ENCODE measurements at places on chromosomes 16 and 17.

- no peak for DNase-seq
These were observed 10.4 kb downstream of the IL34 start for GRCh38 chr16:70656712-70657263.

DNA sequence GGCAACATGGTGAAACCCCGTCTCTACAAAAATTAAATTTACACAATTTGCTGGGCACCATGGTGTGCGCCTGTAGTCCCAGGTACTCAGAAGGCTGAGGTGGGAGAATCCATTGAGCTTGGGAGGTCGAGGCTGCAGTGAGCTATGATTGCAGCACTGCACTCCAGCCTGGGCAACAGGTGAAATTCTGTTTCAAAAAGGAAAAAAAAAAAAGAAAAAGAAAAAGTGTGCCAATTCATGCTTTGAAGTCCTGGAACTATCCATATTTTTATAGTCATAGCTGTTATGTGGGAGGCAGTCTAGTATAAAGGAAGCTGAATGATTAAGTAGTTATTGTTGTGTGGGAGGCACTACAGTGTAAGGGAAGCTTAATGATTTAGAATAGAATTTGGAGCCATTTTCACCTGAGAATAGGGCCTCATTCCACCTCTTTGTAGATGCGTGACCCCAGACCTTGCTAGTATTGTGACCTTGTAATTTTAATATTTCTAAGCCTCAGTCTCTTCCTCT, 31.6 kb downstream of the IQCK start:
- no peak for DNase-seq

- no peak for DNase-seq
These were observed 26.3 kb downstream of the GINS3 start for GRCh38 chr16:58418601-58419000.

GRCh38 chr17:69428252-69428980, 13.9 kb downstream of the MAP2K6 start:
- no peak for DNase-seq

DNA sequence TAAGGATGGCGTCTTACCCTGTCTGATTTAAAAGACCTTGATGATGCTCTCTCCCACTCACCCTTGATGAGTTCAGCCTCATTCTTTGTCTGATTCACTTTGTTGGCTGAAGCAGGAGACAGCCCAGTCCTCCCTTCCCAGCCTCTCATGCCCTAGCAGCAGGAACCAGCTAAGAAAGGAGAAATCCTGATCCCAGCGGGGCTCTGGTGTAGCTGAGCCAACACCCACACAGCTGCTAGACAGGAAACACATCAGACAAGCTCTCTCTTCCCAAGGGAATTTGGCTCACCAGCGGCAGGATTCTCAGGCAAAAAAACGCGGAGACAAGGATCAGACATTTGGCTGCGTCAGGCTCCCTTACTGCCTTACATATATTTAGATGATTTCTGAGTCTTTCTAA, 211.5 kb downstream of the CDH11 start:
- no peak for DNase-seq

- DNase-seq = no peak
These were observed 25.5 kb downstream of the MYOCD start for GRCh38 chr17:12691173-12691572.

DNA sequence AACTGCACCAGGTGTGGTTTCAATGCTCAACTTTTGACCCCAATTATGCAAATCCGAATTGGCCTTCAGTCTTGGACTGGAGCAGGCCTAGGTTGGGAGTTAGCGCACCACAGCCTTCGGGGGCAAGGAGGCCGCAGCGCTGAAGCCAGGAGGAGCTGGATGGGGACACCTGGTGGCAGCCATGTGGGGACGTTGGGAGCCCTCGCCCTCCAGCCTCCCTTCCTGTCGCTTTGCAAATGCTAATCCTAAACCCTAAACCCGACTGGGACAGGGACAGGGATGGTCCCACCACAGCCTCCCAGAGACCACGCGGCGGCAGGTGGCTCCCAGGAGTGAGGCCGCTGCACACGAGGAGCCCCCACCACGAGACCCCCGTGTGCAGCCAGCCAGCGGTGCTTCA, 58.7 kb downstream of the KLHDC4 start:
- no peak for DNase-seq

GRCh38 chr16:55949518-55949917, 74.3 kb upstream of the CES5A start:
- DNase-seq = no peak

DNA sequence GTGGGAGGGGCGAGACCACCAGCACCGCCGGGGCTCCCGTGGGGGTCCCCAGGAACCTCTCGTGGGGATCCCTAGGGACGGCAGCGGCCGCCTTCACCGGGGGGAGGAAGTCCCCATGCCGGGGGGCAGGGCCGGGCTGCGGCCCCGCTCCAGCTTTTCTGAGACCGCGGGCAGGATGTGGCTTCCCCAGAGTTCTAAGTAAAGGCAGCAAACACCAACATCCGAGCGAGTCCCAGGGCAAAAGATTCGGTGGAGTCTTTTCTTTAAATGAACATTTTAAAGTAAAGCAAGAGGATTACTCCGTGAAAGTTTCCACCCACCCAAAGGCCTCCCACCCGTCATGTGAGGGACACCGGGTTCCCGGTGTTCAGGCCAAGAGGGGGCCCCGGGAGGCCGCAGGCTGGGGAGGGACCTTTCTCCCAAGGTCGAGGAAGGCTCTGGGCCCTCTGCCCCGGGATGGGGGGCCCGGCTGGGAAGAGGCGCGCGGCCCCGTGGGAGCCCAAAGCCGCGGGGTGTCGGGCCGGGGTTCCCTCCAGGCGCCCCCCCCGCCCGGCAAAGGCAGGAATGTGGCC, 137.2 kb upstream of the RPH3AL start:
- peak; percentile 56 for DNase-seq

GRCh38 chr16:56972403-56973293, 10.9 kb downstream of the CETP start:
- no peak for DNase-seq

DNA sequence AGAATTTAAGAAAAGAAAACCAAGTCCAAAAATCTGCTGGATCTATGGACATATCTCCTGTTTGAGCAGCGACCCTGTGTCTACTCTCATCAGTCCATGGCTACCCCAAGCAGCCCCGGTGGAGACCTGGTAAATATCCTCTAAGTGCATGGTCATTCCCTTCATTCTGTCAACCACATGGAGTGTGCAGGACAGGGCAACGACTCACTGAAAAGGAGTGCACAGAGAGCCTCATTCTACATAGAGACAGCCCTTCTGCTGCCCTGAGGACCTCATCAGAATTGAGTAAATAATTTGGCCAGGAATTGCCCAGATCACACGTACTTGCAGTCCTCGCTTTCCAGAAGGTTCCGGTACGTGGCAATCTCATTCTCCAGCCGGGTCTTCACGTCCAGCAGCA, 3.0 kb downstream of the KRT38 start:
- no peak for DNase-seq

GRCh38 chr17:58315750-58316149, 12.8 kb downstream of the TSPOAP1 start:
- no peak for DNase-seq

- no peak for DNase-seq
These were observed 12.5 kb upstream of the DPEP1 start for GRCh38 chr16:89600956-89601355.

DNA sequence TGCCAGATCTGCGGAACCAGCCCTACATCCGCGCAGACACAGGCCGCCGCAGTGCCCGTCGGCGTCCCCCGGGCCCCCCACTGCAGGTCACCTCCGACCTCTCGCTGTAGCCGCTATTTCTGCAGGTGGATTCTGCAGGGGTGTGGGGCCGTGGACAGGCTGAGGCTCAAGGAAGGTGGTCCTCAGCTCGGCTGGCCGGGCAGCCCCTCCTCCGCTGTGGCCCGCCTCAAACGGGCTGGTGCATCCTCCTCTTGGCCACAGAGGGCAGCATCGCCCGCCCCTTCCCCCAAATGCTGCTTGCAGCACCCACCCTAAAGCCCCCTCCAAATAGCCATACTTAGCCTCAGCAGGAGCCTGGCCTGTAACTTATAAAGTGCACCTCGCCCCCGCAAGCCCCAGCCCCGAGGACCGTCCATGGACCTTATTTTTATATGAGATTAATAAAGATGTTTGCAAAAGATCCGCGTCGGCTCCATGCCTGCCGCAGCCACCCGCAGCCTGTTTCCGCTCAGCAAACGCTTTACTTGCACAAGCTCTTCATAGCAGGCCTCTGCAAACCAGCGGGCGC, 14.9 kb downstream of the SPATA32 start:
- no peak for DNase-seq
